ENCODE measurements at places on chromosomes 3 and 15.

DNA sequence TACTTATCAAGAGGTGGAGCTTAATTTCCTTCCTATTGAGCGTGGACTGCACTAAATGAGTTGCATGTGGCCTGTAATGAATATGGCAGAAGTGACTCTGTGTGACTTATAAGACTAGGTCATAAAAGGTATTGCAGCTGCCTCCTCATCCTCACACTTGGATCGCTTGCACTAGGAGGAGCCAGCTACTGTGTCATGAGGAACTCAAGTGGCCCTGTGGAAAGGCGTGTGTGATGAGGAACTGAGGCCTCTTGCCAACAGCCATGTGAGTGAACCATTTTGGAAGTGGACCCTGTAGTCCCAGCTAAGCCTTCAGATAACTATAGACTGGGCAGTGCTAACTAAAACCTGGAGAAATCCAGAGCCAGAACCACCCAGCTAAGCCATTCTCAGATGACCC lies 7.1 kb upstream of the SLC30A4 start:
- no peak for DNase-seq

GRCh38 chr3:5384557-5385236 lies 197.2 kb downstream of the EDEM1 start:
- no peak for DNase-seq

DNA sequence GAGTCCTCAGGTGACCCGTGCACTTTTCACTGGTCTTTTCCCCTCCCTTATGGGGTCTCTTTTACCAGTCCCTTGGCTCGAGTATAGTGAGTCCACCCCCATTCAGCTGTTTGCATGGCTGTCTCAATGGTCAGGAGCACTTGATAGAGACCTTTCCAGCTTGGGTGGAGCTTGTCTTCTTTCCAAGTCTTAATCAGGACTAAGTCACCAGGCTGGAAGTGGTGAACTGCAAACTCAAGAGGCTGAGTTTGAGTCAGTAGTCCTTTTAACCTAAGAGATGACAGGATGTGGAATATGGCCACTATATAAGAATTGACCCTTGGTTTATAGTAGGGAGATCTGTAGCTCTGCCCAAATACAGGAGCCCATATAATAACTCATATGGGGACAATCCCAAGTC lies 279.7 kb downstream of the PYDC2 start:
- no peak for DNase-seq

DNA sequence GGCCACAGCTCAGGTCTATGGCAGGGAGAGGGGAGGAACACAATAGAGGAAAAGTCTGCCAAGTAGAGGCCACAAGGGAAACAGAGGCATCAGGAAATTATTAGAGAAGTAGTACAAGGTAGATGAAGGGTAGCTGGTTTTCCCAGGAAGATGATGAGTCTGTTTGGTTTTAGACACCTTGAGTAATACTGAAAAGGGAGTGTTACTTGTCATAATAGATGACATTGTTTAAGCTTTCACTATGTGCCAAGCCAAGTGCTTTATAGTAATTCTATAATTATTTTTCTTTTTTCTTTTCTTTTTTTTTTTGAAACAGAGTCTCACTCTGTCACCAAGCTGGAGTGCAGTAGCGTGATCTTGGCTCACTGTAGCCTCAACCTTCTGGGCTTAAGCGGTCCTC lies 13.7 kb downstream of the PXK start:
- no peak for DNase-seq

GRCh38 chr3:143109861-143110260 lies 9.7 kb upstream of the CHST2 start:
- no peak for DNase-seq

DNA sequence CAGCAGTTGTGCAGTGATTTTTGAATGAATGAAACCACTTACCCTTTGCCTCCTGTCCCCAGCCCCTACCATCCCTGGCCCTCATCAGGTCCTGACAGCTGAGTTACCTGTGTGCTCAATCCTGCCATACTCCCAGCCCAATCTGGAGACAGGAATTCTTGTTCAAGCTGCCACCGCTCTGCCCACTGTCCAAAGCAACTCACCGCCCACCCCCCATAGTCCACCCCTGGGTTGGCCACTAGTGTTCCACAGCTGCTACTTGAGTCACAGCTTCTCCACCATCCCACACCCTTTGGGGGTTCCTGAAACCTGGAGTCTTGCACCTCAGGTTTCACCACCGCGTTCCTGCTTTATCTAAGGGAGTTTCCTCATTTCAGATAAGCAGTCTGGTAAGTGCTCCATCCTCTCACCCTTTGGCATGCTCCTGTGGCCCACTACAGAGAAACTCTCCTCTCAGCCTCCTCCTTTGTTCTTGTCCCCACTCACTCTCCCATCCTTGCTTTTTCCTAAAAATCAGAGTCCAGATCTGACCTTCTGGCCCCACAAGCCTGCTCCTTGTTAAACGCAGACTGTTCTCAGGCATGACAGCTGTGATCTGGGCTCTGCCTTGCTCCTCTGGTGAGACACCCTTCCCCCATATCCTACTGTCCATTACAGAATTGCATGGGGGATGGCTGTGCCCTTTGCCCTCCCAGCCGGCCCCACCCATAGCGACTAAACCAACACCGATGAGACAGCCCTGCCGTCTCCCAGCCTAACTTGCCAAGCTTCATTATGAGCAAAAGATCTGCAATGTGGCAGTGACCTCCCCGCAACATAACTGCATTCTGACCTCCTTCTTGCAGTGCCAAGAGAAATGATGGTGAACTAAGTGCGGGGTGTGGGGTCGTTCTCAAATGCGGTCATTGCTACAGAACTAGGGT lies 50.0 kb downstream of the CYP19A1 start:
- no peak for DNase-seq

- DNase-seq = no peak
Measured at GRCh38 chr15:79779746-79780145, 117.1 kb downstream of the MTHFS start.

GRCh38 chr3:85170646-85171045 lies 211.9 kb downstream of the CADM2 start:
- no peak for DNase-seq

DNA sequence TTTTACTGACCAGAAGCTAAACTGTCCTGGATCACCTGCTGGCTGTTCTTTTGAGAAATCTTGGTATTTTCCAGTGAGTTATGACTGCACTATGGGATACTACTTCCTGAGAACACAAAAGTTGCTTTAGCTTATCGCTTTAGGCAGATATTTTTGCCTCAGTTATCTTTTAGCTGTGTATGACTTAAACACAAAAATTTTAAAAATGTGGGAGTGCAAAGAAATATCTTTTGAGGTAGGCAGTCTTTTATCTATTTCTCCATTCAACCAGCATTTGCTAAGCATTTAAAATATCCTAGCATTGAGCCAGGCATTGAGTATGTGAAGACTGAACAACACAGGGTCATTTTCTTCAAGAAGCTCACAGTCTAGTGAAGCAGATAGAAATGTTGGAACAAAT lies 981.9 kb downstream of the FHIT start:
- DNase-seq = no peak
